Placental epithelial cell (primary cell): ENCODE measurements at places on chromosomes 13 and 19. TPM values are rescaled to one million over a fixed set of nuclear protein-coding genes. Genes with fewer than 3 reads are reported as not detected.

The UPK1A gene
- total RNA-seq: 0.39 TPM in 1 of 2 replicates, not detected in the other

The ZNF563 gene
- 4.1 and 4.7 TPM in 2 replicates for total RNA-seq

The ZNF229 gene
- 14.7 and 18.8 TPM in 2 replicates for total RNA-seq

The SOX1 gene
- total RNA-seq: not detected in 2 replicates

The NKG7 gene
- not detected in 2 replicates for total RNA-seq

The DMWD gene
- total RNA-seq: 33.4 and 36.5 TPM in 2 replicates

The NOTCH3 gene
- total RNA-seq: 0.43 and 1.6 TPM in 2 replicates

The ZNF790 gene
- total RNA-seq: 6.7 and 7.7 TPM in 2 replicates

The CKM gene
- total RNA-seq: not detected in 2 replicates

The DZIP1 gene
- total RNA-seq: 1.2 and 1.5 TPM in 2 replicates

The LILRB5 gene
- total RNA-seq: not detected in 2 replicates

The JAK3 gene
- 6.0 and 10.6 TPM in 2 replicates for total RNA-seq

The PTBP1 gene
- 106 and 194 TPM in 2 replicates for total RNA-seq

The GARIN5A gene
- total RNA-seq: 1.2 and 1.6 TPM in 2 replicates
